T-helper 2 cell (primary cell): ENCODE measurements at places on chromosomes 7 and 10.

GRCh38 chr10:84004221-84004620, 135.1 kb upstream of the GHITM start:
- DNase-seq: no peak

GRCh38 chr10:80413271-80413996, 5.1 kb downstream of the PRXL2A start:
- DNase-seq: no peak

GRCh38 chr10:103793429-103793828, 61.9 kb downstream of the SH3PXD2A start:
- no peak for DNase-seq

GRCh38 chr7:44176486-44176885, 12.8 kb downstream of the GCK start:
- DNase-seq: no peak

- no peak for DNase-seq
Observed at GRCh38 chr10:73647211-73647874, 6.1 kb upstream of the MYOZ1 start.

DNA sequence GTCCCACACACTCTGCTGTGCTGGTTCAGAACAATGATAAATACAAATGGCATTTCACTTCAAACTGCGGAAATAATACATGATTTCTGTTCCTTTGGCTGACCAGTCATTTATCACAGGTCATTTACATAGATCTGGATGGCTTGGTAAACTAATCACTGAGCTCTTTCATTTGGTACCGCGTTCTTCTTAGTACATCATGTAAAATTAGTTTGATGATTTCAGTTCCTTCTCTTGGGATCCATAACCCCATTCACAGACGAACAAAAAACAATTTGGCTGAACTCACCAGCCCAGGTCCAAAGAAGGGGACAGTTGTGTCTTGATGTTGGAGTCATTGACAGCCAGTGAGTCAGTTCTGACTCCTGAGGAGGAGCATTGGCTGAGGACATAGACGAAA, 689.8 kb downstream of the INHBA start:
- no peak for DNase-seq

DNA sequence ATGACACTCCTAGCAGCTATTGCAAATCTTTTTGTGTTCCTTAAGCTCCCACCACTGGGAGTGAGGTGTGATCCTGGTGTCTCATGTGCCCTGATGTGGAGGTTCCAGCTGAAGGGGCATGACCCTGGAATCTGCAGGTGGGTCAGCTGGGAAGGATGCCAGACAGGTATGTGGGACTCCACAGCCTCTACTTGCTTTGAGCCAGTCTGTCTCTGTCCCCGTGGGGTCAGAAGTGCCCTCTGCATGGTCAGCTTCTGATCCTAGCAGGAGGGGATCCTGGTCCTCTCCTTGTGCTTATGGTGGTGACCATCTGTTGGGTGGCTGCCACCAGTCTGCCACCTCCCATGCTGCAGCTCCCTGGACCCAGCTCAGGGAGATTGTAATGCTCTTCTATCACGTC, 51.1 kb upstream of the COMTD1 start:
- no peak for DNase-seq

DNA sequence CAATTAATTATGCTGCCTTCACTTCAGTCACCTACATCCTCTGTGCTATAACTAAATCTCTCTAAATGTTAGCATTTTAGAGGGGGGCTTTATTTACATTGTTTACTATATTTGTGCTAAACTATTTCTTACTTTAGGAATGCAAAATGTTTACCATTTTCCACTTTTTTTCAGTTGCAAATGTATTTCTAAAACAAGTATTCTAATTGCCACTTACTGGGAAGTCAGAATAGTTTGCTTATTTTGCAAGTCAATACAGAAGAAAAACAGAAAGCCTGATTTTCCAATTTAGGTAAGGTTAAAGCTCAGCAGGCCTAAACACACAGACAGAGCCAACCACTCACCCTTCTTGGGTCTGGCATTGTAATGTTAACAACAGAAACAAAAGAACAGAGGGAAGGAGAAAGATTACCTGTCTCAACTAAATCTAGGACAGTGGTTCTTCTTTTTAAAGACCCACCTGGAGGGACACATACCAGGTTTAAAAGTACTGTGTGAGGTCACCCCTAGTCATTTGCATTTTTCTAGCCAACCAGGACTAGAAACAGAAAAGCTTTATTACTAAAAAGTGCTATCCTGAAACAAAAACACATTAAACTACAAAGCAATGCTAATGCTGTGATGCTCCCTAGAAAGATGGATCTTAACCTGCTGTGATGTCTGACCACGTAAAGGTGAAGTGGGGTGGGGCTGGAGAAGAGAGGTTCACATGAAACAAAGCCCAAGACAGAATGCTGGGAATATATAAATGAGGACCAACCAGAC, 178.2 kb downstream of the SLC25A13 start:
- no peak for DNase-seq

DNA sequence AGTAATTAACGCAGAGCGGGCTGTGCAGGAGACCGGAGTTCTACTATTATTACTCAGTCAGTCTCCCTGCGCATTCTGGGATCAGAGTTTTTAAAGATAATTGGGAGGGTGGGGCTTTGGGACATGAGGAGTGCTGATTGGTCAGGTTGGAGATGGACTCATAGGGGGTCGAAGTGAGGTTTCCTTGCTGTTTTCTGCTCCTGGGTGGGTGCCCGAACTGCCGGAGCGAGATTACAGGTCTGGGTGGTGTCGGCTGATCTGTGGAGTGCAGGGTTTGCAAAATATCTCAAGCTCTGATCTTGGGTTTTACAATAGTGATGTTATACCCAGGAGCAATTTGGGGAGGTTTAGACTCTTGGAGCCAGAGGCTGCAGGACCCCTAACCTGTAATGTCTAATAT, 3.9 kb upstream of the LRRC27 start:
- no peak for DNase-seq

DNA sequence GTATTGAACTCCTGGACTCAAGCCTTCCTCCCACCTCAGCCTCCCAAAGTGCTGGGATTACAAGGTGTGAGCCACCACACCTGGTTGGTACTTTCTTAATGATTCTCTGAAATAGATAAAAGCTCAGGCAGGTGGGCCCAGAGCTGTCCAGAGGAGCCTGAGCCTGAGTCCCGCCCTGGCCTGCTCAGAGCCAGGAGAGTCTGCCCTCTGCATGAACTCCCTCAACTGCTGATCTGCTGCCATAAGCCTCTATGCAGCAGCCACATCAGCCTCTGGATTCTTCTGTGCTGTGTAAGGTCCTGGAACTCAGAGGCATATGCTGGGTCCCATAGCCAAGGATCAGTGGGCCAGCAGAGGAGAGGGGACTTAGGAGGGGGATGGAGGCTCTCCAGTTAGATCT, 23.1 kb upstream of the DDIT4 start:
- DNase-seq: no peak

- DNase-seq: no peak
Observed at GRCh38 chr10:92839191-92840085, 8.9 kb upstream of the EXOC6 start.

DNA sequence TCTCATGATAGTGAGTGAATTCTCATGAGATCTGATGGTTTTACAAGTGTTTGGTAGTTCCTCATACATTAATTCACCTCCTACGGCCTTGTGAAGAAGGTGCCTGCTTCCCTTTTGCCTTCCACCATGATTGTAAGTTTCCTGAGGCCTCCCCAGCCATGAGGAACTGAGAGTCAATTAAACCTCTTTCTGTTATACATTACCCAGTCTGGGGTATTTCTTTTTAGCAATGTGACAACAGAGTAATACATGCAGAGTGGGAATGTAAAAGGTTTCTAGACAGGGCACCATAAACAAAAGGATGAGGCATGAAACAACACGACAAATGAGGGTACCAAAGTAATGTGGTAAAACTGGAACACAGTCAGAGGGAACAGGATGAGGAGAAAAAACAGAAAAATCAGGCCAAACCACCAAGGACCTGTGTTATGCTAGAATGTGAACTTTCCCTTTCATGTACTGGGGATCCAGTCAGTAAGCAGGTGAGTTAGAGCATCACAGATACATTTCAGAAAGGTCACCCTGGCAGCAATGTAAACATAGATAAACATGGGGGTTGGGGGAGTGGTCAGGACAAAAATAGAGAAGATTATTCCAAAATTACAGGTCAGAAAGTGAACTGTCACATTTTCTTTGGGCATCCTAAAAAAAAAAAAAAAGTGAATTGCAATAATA, 31.9 kb downstream of the ANKRD26 start:
- DNase-seq: no peak

DNA sequence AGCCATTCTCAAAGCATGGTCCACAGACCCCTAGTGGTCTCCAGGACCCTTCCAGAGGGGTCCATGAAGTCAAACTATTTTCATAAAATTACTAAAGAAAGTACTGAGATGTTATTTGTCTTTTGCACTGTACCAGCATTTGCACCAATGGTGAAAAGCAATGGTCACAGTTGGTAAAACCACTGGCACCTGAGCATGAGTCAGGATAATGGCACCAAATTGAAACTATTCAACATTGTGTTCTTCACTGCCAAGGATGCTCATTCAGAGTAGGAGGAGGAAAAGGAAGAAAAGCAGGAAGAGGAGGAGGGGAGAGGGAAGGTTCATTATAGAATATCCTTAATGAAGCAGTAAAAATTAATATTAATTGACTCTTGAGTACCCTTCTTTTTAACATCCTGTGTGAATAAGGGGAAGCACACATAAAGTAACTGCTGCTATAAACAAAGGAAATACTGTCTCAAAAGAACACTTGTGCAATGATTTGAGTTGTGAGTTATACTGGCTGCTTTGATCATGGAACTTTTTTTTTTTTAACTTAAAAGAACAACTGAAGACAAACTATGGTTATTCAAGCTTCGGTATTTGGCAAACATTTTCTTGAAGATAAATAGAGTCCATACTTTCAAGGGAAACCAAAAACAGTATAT, 60.2 kb downstream of the MPP7 start:
- no peak for DNase-seq

- DNase-seq: no peak
Observed at GRCh38 chr10:75648351-75648750, 216.9 kb downstream of the LRMDA start.

DNA sequence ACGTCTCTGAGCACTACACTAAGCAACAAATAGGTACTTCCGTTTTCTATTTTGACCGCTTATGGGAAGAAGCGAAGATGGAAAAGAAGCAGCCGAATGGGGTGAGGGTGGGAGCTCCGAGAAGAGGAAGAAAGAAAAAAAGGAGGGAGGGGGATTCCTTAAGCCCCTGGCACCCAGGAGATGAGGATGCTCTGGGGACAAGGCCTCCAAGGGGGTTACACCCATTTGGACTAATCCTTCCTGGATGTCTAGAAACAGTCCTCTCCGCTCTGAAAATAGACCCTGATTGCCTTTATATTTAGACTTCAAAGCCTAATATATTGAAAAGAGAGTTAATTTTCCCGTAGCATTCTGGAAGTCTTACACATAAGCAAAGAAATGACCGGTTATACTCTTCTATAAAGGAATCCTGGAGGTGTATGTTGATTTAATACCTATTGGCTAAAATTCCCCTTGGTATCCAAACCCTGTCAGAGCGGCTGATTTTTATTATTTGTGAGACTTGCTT, 676 bp upstream of the HTR7 start:
- no peak for DNase-seq

GRCh38 chr7:73340514-73340913, 12.6 kb downstream of the FKBP6 start:
- no peak for DNase-seq

GRCh38 chr10:42998481-42999384, 78.1 kb upstream of the RET start:
- no peak for DNase-seq

DNA sequence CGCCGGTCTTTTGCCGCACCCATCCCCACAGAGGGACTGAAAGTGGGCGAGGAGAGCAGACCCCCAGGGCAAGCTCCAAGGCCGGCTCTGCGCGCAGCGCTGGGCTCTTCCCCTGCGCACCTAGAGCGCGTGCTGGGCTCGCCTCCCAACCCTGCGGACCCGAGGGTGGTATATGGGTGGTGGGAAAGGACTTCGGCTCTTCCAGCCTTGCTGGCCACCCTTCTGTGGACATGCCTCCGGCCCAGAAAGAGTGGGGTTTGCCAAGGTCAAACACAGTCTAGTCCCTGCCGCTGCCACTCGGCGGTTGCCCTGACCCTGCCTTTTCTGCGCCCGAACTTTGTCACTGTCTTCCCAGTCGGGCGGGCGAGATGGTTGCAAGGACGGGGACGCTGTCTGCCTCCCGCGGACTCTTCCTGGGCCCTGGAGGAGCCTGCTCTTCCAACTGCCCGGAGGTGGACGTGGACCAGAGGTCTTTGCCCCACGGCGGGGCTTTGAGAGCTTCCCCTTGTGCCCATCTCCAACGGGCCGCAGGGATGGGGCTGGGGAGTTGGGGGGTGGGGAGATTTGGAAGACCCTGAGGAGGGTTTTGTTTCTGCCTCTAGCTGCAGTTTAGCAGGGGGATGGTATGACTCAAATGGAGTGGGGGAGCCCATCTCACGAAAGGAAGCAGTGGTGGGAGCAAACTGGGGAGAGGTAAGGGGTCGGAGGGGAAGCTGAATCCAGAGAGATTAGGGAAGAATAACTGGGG, 1.5 kb downstream of the ADCY1 start:
- DNase-seq: no peak

- no peak for DNase-seq
Observed at GRCh38 chr10:100128951-100129350, 47.3 kb upstream of the CPN1 start.

- DNase-seq: no peak
Observed at GRCh38 chr10:74937266-74937856, 111.0 kb downstream of the KAT6B start.

- DNase-seq: no peak
Observed at GRCh38 chr10:86779220-86780017, 23.0 kb downstream of the BMPR1A start.

DNA sequence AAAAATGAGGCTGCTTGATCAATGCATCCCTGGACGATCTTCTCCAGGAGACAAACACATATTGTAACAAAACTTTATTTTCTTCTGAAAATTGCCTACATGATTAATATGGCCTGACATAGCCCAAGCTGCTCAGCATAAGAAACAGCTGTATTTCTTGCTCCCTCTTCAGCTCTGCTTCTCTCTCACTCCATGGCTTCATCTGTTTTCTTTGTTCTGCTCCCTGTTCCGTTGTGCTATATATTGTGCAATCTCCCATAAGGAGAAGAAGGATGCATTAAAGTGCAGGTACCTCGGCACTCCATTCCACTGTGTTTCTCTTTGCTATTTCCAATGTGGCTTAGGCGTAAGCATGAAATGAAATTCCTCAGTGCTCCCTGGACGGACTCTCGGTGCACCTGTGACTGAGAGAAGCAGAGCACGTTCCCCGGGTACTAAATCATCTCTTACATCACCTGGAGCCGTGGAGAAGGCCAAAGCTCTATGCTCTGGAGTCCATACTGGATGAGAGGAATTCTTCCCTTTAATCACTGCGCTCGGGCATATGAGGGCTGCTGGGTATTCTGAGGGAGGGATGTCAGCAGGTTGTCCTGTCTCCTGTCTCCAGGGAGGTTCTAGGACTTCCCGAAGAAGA, 254.3 kb downstream of the GALNT17 start:
- no peak for DNase-seq

- no peak for DNase-seq
Observed at GRCh38 chr7:140525743-140526142, 46.4 kb upstream of the MKRN1 start.
